ENCODE measurements at places on chromosomes 1 and 21.

GRCh38 chr1:10217748-10218441, 7.5 kb downstream of the KIF1B start:
- no peak for DNase-seq

- DNase-seq = no peak
Measured at GRCh38 chr1:165424454-165425216, 20.3 kb downstream of the RXRG start.

DNA sequence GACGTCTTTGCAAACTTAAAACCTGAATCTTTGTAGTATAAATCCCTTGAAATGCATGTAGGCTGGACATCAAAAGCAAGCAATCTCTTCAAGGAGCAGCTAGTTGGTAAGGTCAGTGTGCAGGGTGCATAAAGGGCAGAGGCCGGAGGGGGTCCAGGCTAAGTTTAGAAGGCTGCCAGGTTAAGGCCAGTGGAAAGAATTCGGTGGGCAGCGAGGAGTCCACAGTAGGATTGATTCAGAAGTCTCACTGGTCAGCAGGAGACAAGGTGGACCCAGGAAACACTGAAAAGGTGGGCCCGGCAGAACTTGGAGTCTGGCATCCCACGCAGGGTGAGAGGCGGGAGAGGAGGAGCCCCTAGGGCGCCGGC, 390 bp upstream of the PCSK9 start:
- no peak for DNase-seq

DNA sequence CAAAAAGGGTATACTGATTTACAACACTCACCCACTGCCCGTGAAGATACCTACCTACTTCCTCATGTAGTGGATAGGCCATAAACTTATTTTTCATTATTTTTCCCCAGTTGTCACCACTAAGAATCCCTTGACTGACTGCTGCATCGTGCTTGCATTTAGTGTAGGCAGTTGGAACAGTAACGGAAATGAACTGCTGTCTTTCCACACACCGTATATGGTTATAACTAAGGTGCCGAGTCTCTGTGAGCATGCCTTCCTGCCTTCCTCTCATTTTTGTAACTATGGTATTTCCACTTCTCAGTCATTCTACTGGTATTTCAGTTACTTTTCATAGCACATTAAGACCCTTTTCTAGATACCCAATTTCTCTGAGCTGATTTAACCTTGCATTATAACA, 36.4 kb downstream of the SLC35F3 start:
- DNase-seq = no peak

DNA sequence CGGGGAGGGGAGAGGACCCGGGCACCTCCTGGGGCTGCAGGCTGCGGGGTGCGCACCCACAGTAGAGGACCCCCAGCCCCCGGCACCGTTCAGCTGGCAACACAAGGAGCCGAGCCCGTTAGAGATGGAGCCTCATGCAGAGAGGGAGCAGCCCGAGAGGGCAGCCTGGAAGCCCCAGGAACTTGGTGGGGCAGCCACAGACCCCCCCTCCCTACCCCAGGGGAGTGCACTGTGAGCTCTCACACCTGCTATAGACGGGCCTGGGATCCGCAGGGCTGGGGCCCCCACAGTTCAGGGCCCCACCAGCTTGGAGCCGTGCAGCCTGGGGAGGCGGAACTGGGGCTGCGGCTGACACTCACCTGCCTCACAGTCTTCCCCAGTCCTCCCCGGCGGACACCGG, 47.0 kb downstream of the ARHGEF16 start:
- DNase-seq = no peak

DNA sequence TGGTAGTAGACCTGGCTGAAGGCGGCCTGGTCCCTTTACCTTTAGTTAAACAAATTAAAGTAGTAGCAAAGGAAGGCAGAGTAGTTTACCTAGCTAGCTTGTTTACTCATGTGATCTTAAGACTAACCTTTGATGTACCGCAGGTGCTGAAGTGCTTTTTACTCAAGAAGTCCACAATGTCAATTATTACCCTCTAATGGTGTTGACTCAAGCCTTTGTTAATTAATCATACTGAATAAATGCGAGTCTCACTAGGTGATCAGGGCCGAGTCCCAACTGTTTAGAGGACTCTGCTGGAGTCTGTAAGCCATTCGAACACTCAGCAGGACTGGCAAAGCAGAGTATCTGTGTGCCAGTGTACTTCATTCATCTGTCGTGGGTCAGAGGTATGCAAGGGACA, 381.1 kb upstream of the NCAM2 start:
- no peak for DNase-seq

DNA sequence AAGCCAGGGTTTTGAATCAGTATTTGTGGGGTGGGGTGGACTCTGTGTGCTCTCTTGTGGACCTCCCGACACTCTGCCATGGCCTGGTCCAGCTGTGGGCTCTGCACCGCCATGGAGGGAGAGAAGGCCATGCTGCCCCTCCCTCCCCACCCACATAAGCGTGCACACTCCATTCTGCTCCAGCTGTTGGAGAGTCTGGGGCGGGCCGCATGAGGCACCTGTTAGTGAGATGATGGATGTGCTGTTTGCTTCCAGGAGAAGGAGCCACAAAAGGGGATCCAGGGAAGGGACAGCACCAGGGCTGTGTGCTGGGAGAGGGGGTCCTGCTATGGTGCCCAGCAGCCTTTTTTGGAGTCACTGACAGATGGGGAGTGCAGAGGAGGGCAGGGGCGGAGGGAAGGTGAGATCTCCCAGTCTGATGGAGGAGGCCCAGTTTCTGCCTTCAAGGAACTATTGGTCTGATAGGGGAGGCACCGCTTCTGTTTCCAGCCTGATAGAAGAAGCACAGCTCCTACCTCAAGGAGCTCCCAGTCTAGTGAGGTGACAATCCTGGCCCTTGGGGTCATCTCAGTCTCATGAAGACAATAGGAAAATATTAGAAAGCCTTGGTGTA, 101.5 kb downstream of the ACTL8 start:
- DNase-seq = no peak

GRCh38 chr1:91699339-91699974, 186.5 kb downstream of the TGFBR3 start:
- no peak for DNase-seq

DNA sequence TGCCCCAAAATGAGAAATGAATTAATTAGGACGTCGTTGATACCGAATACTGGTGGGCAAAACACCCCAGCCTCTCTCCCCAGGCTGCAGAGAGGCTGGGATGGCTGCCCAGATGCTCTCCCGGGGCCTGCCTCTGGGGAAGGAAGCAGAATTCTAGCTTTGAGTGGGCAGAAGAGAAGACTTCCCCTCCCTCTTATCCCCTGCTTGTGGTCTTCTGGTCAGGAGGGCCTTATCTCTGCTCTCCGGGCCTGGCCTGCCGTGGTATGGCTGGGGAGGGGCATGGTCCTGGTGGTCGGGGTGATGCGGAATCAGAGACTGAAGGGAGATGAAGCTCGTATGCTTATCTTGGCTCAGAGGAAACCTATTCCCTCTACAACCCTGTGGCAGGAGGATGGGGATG, 9.8 kb upstream of the CSF3R start:
- no peak for DNase-seq

DNA sequence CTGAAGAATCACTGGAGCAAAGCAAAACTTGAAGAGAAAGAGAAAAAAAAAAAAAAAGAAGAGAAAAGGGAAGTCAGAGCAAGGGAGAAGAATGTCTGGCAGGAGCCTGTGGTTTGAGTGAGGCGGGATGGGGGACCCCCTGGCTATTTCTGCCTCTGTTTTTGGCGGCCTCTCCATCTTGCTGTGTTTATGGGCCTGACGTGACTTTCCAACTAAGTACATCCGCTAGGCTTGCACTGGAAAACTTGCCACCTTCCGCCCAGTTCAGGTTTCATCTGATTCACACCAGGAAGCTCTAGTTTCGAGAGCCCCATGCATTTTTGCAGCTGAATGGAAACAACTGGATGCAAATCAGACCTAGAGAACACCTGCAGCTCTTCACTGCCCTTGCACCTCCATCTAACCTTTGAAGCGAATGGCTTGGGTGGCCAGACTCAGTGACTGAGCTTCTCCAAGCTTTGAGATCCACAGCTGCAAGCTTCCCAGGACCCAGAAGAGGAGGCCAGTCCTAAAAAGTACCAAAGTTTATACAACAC, 28.0 kb downstream of the TBX15 start:
- DNase-seq = no peak

- no peak for DNase-seq
Measured at GRCh38 chr1:112110031-112110430, 120.6 kb upstream of the KCND3 start.

DNA sequence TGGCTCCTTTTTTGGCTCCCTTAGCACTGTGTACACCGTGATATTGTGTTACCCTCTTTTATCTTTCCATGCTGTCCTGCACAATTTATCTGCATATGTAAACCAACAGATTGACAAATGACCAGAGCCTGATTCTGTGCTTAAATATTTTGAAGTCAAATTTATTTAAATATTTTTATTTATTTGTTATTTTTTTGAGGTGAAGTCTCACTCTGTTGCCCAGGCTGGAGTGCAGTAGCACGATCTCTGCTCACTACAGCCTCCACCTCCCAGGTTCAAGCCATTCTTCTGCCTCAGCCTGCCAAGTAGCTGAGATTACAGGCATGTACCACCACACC, 12.8 kb downstream of the PMF1 start:
- no peak for DNase-seq

DNA sequence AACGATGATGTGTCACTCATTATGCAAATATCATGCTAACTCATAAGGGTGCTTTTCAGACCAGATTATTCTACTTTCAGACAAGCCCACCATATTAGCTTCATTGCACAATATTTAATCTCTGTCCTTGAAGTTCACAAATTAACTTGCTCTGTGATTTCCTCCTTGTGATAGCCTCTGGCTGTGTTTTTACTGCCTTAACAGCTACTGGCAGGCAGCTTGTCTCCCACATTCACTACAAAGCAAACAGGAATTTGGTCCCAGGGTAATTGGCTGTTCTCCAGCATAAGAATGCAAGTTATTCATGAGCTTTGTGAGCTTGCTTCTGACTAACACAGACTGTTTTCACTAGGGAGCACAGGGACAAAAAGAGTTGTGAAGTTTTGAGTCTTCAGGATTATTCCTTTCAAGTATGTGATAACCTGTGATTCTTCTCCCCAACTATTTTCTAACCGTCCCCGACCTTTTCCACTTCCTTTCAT, 87.9 kb upstream of the HMCN1 start:
- DNase-seq = no peak

DNA sequence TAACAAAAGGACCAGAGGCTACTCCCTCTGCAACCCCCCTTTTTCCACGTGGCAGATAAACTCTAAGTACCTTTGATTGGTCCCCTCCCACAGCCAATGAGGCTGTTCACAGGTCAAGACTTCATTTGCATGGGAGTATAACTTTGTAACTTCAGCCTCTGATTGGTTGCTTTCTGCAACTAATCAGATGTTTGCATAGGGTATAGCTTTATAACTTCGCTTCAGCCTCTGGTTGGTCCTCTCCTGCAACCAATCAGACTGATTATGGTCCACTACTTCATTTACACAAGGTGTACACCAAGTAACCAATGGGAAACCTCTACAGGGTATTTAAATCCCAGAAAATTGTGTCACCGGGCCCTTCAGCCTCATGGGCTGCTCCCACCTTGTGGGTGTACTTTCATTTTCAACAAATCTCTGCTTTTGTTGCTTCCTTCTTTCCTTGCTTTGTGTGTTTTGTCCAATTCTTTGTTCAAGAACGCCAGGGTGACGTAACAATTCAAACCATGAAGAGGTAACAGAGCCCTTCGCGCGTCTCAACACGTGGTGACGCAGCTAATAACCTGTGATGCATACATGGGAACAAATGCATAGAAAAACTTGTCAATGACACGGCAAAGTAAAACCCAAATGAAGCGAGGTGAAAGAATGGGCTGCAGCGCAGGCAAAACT, 47.2 kb downstream of the VPS26C start:
- DNase-seq = no peak

GRCh38 chr1:31712630-31713029, 8.8 kb upstream of the COL16A1 start:
- DNase-seq = no peak

GRCh38 chr1:174580801-174581200, 133.0 kb downstream of the GPR52 start:
- DNase-seq = no peak

GRCh38 chr1:232630894-232631195, 912 bp upstream of the SIPA1L2 start:
- DNase-seq = no peak

DNA sequence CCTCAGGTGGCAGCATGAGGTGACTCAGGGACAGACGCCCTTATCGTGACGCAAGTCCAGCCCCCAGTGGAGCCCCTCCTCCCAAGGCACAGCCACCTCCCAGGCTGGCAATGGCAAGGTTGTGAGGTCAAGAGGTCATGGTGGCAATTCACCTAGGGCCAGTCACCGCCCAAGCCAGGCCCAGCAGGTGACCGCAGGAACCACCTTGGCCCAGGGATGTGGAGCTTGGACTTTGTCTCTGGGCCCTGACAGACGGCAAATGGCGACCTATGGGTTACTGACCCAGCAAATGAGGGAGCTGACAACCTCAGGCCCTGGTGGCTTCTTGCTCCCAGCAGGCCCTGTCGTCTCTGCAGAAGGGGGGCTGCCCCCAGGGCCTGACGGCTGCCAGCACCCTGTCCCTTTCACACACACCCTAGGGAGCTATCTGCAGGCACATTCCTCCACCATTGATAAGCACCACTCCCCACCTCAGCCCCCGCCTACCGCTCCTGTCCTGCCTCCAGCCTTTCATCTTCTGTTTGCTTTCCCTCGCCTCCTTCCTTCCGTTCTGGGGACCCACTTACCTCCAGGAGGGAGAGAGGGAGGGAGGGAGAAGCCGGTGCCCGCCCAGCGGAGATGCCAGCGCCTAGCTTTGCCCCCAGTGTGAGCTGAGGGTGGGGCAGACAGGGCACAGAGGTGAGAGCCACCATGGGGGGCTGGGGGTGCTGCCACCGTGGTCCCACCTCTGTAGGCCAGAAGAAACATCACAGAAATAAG, 12.1 kb downstream of the EPHA2 start:
- no peak for DNase-seq

DNA sequence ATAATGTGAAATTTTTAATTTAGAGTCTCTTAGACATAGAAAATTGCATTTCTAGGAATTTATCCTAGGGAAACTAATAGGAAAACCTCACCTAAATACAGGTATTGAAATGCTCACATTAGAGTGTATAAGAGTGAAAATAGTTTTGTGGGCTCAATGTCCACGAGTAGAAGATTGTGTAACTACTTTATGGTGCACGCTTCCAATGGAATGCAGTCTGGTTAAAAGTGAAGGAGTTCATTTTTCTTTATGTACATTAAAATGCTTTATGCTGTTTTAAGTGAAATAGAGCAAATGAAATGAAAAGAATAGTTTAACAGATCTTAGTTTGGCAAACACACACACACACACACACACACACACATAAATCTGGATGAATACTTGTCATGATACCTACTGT, 278.2 kb downstream of the USP25 start:
- DNase-seq = no peak

GRCh38 chr21:42237577-42237976, 18.6 kb downstream of the ABCG1 start:
- no peak for DNase-seq

GRCh38 chr1:234609691-234610042, 311 bp downstream of the IRF2BP2 start:
- DNase-seq = no peak

DNA sequence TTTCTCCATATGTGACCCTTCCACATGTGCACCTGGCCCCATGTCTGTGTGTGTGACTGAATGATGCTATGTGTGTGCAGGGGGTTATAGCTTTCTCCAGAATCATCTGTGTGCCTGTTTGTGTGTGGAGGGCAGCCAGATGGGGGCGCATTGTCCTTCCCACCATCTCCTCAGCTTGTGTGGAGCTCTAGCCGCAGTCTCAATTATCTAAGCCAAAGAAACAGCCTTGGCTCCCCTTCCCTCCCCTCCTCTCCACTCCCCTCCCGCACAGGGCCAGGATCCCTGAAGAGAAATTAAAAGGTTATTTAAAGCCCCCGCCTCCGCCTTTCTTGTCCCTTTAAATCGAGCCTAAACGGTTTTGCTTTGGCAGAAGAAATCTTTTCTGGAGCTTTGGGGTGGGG, 1.8 kb upstream of the DMBX1 start:
- DNase-seq = no peak
